ENCODE measurements at places on chromosomes 3 and 15. TPM values are rescaled to one million over a fixed set of nuclear protein-coding genes. Genes with fewer than 3 reads are reported as not detected.

GOLGA8G gene
- not detected for total RNA-seq

ARPIN gene
- total RNA-seq: 0.05 TPM

SLC28A2 gene
- total RNA-seq: not detected

GRIP2 gene
- total RNA-seq: not detected

DNA sequence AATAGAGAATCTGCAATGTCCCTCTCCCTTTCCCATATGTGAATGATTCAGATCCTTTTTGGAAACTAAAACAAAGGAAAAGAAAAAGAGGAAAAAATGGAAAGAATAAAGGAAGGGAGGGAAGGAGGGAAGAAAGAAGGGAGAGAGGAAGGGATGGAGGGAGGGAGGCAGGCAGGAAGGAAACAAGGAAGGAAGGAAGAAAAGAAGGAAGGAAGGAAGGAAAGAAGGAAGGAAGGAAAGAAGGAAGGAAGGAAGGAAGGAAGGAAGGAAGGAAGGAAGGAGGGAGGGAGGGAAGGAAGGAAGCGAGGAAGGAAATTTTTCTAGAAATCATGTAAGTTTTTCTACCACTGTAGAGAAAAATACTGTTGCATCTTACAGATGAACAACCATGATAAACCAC lies 215.0 kb upstream of the CBLB start:
- no peak for DNase-seq

- DNase-seq: no peak
Observed at GRCh38 chr3:121529308-121529707, 16.5 kb downstream of the POLQ start.

DNA sequence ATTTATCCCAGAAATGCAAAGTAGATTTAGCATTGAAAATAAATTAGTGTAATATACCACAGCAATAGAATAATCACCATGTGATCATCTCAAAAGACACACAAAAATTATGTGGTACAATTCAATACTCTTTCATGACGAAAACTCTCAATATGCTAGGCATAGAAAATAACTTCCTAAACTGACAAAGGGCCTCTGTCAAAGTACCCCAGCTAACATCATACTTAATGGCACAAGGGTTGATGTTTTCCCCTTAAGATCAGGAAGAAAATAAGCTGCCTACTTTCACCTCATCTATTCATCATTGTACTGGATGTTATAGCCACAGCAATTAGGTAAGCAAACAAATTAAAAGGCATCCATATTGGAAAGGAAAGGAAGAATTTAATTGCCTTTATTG lies 22.7 kb upstream of the NIPA2 start:
- no peak for DNase-seq

- DNase-seq: no peak
Observed at GRCh38 chr3:107100573-107100972, 276.7 kb upstream of the CCDC54 start.

DNA sequence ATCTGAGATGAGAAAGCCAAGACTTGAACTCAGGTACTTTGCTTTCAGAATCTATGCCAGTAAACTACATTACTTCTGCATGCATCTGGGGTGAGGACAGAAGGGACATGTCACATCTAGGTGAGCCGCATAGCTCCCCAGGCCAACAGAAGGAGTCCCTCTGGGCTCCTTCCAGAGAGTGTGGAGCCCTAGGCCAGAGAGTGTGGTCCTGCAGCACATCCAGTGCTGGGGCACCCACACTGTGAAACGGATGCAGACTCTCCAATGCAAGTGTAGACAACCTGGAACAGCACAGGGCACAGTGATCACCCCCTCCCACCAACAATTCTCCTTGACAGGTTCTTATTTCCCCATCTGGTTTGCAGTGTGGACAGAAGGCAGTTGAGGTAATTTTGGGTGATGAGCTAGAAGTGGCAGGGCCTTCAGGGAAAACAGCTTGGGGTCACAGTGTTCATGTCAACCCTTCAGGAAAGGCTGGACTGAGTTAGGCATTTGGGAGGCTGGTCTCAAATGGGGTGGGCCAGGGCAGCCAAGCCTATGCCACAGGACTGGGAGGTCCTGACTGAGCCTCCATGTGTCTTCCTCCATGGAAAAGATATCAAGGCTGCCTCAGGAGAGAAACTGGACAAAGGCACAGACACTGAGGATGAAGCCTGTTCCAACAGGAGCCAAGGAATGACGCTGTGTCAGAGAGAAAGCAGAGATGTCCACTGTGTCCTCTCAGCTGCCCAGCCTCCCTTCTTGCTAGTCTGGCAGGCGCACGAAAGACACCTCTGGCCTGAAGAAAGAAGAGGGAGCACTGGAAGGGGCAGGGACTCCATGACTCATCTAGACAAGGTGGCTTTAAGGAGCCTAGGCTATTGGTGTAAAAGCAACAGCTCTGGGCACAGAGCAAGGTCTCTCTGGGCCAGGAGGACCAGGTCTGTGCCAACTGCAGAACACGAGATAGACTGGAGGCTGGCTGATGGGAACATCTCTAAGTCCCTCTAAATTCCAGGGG lies 1.7 kb downstream of the PLCD1 start:
- DNase-seq: no peak
